ENCODE measurements at places on chromosomes 16 and 17.
A peak's percentile ranks its signal among the peaks of the same experiment; 100 is the strongest.

DNA sequence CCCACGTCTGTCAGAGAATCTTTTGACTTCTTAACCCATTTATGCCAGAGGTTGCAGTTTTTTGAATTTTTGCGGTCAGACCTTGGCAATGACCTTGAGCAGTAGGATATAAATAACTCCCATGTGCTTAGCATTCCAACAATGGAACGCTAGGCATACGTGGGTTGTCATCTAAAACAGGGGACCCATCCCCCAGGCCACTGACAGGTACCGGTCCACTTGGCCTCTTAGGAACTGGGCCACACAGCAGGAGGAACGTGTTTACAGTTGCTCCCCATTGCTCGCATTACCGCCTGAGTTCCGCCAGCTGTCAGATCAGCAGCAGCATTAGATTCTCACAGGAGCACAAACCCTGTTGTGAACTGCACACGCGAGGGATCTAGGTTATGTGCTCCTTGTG, 76.8 kb upstream of the LGALS9 start:
- no peak for DNase-seq

DNA sequence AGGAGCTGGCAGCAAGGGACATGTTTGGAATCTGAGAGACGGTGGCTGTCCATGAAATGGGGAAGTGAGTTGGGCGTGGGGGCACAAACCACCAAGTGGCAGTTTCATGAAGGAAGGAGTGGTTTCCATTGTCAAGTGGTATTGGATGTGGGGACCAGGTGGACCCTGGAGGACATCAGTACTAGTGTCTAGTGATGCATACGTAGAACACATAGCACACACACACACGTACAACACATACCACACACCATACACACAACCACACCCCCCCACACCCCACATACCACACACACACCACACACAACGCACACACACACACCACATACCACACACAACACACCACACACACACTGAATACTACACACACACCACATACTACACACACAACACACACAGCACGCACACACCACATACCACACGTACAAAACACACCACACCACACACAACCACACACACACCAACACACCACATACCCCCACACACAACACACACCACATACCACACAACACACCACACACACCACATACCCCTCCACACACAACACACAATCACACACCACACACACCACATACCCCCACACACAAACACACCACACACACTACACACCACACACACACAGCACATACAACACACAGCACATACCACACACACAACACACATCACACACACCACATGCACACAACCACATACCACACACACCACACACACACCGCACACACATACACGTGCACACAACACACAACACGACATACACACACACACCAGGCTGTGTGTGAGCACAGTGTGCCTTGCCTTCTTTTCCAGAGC, 41.1 kb upstream of the GSE1 start:
- no peak for DNase-seq

DNA sequence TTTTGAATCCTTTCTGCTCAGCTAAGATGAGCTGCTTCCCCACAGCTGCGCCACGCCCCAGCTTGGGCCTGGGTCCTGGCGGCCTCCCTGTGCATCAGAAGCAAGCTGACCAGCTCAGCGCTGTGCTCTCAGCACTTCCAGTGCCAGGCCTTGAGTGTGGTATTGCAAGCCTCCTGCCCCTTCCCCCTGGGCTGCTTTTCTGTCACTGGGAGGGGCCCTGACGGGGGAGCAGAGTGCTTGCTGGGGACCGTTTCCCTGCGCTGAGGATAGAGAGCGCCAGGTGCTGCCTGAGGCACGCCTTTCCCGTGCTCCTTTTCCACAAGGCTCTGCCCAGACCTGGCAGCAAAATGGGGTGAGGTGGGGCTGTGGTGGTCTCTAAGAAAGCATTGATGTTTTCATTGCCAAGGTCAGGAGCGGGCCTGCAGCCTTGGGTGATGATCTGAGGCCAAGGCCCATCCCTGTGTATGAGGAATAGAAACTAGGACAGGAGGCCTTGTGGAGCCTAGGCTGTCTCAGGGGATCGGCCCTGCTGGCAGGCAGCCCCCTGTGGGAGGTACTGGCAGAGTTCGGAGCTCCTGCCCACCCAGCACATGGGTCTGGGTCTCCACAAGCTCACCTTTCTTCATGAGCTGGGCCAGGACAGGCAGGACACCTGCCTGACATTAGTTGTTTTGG, 29.7 kb downstream of the POLR3E start:
- no peak for DNase-seq

- DNase-seq = no peak
Measured at GRCh38 chr17:58084317-58084981, 1.2 kb downstream of the DYNLL2 start.

GRCh38 chr17:2828397-2829038, 32.3 kb downstream of the RAP1GAP2 start:
- peak; percentile 9 for DNase-seq

DNA sequence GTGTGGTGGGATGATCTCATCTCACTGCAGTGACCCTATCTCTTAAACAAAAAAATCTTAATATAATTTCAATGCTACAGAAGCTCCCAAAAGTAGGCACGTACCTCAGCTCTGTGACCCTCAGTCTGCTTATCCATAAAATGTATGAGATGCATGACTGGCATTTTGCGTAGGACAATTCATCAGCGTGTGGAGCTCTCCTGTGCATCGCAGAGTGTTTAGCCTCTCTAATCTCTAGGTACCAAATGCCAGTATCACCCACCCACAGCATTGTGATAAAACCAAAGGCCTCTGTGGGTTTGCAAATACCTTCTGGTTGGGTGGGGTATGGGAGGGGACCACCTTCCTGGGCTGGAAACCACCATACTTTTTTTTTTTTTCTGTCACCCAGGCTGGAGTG, 19.0 kb upstream of the TUBG2 start:
- DNase-seq = no peak

DNA sequence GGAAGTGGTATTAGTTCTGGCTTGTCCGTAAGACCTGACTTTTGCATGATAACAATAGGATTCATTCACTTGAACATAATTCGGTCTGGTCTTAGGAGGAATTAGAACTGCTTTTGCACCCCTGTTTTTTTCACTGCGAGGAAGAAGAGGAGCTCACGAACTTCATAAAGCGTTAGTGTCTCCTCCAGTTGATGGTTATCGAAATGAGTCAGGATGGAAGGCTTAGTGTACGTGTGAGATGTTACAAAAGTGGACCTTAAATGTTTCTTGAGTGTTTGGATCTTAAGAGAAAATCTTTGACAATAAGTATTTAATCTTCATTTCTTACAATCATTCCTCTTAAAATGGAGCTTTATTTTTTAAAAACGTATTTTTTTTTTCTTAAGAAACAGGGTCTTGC, 52.8 kb downstream of the USP10 start:
- no peak for DNase-seq

- no peak for DNase-seq
Measured at GRCh38 chr17:53626286-53626685, 196.4 kb upstream of the KIF2B start.

DNA sequence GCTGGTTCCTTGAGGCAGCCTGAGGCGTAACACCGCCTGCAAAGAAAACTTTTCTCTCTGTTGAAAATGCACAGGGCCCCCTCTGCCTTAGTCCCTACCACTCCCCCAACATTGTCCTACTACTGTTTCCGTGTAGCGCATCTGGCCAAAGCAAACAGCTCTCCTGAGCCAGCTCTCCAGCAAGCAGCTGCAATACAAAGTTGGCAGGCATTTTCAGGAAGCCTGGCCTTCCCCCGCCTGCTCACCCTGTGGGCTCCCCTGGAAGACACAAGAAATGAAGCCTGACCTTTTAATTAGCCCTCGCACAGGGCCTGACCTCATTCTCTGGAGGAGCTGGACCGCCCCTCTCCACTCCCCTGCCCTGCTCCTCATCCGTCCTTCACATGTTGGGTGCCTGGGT, 66.7 kb downstream of the SOX9 start:
- DNase-seq = no peak

DNA sequence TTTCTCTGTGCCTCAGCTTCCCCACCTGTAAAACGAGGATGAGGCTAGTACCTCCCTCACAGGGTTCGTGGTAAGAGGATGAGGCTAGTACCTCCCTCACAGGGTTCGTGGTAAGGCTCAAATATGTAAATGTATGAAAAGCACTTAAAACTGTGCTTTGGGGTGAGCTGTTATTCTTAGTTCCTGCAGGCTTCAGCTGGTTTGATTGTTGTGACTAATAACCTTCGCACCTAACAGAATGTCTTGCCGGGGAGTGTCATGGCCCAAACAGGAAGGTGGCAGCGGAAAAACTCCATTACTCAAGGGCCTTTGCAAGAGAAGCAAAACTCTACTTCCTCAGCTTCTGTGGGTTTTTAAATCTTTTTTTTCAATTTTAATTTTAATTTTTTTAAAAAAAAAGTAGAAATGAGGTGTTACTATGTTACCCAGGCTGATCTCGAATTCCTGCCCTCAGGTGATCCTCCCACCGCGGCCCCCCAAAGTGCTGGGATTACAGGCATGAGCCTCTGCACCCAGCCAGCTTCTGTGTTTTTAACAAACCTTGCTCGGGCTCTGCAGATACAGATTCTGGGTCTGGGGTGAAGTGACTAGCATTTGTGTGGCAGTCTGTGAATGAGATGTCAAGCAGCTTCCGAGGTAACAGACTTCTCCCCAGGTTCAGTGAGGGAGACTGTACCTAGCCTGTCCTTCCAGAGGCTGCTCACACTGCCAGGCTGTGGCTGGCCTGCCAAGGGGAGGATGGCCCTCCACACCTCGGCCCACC, 103.0 kb downstream of the RAB11FIP4 start:
- no peak for DNase-seq

DNA sequence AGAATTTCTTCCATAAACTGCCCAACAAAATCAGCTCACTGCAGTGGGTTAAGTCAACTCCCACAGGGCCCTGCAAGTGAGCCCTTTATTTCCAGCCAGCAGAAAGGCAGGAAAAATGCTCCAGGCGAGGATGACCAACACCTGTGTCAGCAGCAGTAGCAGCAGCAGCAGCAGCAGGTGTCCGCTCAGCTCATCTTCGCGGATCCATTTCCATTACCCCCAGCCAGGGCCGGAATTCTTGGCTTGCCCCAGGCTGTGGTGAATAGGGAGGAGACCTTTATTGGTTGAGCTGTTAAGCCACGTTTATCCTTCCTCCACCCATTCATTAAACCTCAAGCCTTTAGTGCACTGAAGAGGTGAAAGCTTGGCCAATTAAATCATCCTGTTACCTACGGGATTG, 46.2 kb downstream of the MARCHF10 start:
- no peak for DNase-seq

- no peak for DNase-seq
Measured at GRCh38 chr17:3678095-3678820, 9.6 kb downstream of the EMC6 start.

GRCh38 chr16:10253409-10253808, 71.2 kb upstream of the GRIN2A start:
- DNase-seq = no peak

DNA sequence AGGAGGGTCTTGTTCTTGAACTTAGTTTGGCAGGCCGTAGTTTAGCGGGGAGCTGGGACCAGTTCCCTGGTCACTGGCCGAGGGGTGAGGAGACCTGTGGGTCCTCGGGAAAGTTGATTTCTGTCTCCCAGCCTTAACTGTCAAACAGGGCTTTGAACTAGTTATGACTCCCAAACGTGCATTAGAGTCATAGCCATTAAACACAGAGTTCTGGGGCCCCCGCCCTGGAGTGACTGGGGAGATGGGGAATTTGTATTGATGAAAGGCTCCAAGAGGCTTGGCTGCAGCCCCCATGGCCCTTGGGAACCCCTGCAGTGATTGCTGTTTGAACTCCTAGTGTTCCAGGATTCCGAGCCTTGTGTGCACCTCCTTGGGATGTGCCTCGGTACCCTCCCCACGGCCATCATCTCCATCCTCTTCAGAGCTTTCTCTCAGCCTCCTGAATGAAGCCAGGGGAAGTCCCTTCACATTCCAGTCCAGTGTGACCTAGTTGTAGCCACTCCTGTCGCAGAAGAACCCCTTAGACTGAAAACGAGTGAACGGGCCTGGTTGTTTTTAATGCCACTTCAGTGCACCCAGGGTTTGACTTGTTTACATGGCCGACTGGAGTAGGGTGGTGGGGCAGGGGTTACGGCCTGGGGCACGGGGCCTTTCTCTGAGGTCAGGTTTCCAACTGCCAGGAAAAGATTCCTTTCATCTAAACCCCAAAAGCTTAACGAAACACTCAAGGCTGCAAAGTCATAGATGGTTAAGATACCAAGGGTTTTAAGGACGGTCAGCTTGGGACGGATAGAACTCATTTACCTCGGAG, 1.4 kb downstream of the MPRIP start:
- no peak for DNase-seq

DNA sequence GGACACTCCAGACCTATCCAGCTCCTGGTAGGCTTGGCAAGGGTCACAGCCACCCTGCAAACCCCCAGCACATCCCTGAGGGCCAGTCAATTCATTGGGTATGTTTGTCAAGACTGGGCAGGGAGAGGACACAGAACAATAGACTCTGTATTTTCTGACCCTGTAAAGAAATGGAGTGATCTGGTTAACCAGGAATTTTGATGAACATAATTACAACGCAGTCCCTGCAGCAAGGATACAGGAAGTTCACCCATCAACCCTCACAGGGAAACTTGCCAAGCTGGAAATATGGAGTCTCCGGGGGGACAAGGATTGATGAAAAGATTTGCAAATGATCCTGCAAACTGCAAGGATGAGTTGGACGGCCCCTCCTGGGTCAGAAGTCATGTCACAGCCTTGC, 126.1 kb upstream of the RCVRN start:
- DNase-seq = no peak

DNA sequence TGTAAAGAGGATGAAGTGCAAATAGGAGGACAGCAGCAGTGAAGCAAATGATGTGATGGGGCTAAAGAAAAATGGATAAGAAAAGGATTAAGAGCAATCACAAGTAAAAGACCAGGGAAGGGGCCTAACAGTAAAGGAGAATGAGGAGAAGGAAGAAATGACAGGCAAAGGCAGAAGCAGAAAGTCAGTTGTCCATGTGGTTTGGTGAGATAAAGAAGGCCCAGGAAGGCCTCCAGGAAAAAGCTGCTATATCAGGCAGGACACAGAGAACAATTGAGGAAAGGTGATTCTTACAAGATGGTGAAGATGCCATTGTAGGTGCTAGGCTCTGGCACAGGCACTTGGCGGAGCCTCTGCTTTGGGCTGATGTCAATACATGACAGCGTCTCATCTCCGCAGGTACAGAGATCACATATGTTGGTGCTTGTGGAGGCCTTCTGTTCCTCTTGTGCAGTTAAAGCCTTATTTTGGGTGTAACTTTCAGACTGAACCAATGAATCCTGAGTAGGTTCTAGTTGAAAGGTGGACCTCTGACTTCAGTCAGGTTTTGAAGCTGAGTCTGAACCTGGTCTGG, 18.1 kb downstream of the RDM1 start:
- no peak for DNase-seq

- DNase-seq = no peak
Measured at GRCh38 chr17:28518132-28518531, 12.0 kb downstream of the FOXN1 start.

DNA sequence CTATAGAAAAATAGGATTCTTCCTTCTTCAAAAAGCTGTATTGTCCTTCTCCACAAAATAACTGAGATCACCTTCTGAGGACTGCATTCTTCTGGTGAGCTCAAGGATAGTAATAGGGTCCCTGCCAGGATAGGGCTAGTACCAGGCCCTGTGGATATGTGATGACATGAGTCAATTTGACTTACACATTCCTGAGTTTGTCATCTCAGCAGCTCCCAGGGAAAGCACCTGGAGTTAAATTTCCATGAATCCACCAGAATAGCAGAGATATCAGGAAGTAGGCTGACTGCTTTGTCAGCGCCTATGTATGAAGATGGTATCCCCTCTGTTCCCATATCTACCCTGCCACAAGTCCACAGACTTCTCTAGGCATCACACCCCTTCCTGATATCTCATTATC, 225.8 kb downstream of the PMP22 start:
- DNase-seq = no peak

- no peak for DNase-seq
Measured at GRCh38 chr16:58032710-58033293, 7.2 kb downstream of the MMP15 start.

Data from HS-27A (cell line).